ENCODE measurements at places on chromosomes 5 and 9.

DNA sequence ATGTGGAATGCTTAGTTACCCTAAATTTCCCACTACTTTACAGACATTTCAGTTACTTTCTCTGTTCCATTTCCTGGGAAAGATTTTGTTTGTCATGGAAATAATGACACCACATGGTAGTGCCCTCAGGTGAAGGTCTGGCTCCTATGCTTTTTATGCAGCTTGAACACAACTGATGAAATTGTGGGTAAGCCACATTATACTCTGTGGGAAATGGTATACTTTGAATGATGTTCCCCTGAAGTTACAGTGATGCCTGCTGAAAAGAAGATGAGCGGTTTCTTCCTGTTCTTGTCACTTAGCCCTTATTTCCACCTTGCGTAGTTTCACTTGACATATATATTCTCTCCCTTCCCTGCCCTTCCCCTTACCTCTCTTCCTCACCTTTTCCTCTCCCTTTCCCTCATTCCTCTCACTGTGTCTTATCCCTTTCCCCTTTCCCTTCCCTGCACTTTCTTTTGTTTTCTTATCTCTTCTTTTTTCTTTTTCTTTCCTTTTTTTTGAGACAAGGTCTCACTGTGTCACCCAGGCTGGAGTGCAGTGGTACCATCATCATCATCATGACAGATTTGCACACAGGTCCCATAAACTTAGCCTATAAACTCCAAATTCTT is 280.8 kb upstream of the IL12B start:
- DNase-seq: no peak

GRCh38 chr5:180120237-180121101 is 48.9 kb upstream of the RNF130 start:
- no peak for DNase-seq

GRCh38 chr9:79083621-79084020 is 488.1 kb upstream of the TLE4 start:
- DNase-seq: no peak

- DNase-seq: no peak
Observed at GRCh38 chr5:98913911-98914310, 14.9 kb downstream of the CHD1 start.

DNA sequence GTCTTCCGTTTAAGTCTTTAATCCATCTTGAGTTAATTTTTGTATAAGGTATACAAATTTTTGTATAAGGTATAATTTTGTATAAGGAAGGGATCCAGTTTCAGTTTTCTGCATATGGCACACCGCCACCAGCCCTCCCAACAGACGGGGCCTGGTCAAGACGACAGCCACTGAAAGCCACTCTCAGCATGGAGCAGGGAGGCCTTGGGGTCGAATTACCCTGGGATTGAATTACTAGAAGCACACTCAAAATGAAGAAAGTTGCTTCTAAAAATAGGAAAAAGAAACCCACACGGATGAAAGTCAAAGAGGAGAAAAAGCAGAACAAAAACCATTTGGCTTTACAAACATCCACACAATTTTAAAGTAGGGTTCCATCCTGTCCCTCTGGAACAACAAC is 586.2 kb upstream of the ADAMTS16 start:
- DNase-seq: no peak

DNA sequence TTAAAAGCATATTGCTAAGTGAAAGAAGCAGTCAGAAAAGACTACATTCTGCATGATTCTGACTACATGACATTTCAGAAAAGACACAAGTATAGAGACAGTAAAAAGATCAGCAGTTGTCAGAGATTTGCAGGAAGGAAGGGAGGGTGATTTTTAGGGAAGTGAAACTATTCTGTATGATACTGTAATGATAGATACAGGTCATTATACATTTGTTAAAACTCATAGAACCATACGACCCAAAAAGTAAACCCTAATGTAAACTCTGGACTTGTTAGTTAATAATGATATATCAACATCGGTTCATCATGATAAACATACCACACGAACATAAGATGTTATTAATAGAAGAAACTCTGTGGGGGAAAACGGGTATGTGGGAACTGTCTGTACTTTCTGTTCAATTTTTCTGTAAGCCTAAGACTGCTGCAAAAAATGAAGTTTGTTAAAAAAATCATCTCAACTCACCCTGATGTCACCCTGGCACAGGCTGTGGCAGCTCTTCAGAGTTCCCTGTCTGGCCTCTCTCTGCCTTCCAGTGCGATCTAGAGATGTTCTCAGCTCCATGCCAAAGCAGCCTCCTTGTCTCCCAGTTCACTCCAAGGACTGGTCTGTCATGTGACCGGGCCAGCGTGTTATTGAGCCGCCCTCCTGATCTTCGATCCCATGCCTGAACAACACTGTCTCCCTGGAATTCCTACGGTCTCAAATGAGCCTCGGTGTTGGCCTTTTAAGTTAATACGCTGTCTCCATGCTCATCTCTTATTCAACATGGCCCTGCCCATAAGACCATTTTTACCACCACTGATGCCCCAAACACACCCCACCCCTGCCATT is 35.4 kb downstream of the PRLR start:
- DNase-seq: no peak

- DNase-seq: no peak
Observed at GRCh38 chr9:19650312-19650711, 138.5 kb downstream of the SLC24A2 start.
